ENCODE measurements at places on chromosomes 5 and 9. TPM values are rescaled to one million over a fixed set of nuclear protein-coding genes. Genes with fewer than 3 reads are reported as not detected.

DNA sequence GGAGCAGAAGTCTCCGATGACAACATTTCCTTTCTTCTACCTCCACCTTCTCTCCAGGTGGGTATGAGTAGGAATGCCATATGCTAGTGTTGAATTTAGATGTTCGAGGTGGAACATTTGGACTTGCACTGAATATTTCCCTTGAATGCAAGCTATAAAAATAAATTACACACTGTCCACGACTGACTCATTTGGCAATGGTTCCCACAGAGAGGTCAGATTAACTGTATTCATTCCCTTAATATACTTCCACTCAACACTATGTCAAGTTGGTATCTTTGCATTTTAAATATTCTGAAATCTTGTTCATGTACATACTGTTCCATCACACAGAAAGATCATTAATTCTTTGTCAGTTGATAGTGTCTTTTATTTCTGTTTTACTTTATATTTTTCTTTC lies 222.6 kb upstream of the PIK3R1 start:
- no peak for DNase-seq

DNA sequence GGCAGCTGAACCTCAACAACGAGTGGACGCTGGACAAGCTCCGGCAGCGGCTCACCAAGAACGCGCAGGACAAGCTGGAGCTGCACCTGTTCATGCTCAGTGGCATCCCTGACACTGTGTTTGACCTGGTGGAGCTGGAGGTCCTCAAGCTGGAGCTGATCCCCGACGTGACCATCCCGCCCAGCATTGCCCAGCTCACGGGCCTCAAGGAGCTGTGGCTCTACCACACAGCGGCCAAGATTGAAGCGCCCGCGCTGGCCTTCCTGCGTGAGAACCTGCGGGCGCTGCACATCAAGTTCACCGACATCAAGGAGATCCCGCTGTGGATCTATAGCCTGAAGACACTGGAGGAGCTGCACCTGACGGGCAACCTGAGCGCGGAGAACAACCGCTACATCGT lies 12.4 kb upstream of the PHYHD1 start:
- no peak for DNase-seq

- DNase-seq, result no peak
These were observed 14.8 kb downstream of the BARHL1 start for GRCh38 chr9:132597073-132597775.

DNA sequence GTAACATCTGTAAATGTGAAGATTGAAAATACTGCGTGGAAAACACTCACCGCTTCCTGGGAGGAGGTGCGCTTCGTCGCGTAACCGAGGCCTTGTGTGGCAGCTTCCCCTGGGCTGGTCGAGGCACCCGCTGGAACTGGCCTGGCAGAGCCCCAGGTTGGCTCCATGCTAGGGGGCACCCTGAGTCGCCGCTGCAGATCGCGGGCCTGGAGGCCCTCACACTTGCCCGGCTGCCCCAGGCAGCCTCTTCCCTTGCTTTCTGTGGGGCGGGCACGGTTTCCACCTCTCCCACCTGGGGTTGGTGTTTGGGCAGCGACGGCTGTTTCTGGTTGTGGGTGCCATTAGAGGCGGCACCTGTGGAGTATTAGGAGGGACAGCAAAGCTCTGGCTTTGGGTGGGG lies 852 bp downstream of the ZNF354C start:
- peak; percentile 16 for DNase-seq

GRCh38 chr5:57839437-57840079 lies 356.9 kb upstream of the ACTBL2 start:
- DNase-seq, result no peak

DNA sequence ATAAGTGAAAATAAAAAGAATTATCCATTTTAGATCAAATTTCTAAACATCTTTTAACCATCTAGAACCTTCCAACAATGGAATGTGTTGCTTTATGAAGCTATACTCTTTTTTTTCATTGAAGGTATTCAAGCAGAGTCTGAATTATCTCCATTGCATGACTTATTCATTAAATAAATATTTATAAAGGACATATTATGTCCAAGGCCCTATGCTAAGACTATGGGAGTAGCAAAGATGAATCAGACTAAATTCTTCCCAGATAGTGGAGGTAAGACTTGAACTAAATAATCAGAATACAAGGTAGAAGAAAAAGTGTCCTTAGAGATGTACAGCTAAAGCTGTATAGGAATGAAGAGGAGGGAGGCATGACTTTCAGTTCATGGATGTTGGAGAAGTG lies 215.5 kb upstream of the RGMB start:
- no peak for DNase-seq

- DNase-seq, result no peak
These were observed 67.5 kb downstream of the FANCC start for GRCh38 chr9:95249986-95250385.

- no peak for DNase-seq
These were observed 167.8 kb downstream of the DOCK2 start for GRCh38 chr5:169804861-169805260.

DNA sequence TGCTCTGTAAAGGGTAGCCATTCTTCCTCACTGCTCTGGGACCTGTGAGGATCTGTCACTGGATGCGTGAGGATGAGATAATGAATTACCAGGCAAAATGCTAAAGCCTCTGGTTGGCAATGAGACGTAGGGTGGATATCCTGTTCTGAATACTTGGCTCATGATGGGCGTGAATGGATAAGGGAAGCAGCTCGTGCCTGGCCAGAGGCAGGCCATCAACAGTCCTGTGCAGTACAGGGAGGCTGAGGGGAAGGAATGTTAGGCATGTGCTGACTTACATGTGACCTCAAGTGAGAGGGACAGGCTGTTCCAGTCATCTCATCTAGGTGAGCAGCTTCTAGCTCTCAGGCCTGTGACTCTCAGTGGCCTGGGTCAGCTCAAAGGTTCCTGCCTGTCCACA lies 172.8 kb downstream of the CARTPT start:
- no peak for DNase-seq

DNA sequence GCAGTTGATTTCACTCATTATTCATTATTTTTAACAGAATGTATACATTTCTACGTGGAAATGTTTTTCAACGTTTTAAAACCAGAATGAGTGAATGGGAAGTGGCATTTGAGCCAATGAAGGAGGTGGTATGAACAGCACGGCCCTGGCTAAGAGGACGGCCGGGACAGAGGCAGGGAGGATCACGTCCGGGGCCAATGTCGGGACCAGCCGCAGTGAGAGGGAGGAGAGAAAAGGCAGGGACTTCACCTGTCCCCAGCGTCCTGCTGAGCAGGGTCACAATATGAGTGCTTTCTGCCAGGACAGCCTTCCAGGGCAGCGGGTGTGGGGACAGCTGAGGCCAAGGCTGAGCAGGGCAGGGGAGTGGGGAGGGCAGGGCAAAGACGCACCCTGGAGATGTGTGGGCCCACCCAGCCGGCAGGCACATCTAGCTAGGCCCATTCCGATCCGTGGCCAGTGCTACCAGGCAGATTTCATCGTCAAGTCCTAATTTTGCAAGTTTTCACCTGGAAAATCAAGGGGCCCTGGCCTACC lies 148.0 kb upstream of the PHYKPL start:
- DNase-seq, result no peak

DNA sequence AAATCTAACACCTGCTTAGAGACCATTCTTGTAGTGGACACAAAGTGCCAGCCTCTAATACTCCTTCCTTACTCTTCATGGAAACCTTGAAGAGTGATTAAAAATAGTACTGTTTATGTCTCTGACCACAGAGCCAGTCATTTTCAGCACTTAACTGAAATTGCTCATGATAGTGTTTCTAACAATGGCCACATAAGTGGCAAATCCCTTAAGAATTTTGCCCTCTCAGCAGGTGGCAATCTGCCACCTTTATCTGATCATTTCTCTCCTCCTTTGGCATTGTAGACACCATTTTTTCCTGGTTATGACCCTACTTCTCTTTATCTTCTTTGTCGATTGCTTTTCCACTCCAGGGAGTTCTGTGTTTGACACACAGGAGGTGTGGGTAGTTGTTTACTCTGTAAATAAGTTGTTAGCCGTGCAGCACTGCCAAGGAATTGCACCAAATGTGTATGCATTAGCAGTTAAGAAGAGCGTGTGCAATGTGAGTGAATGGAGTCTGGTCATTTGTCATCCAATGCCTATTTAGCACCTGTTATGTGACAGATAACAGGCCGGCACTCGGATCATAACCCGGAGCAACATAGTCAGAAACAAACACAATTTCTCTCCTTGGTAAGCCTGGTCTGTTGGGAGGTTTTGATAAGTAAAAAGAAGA lies 36.8 kb upstream of the STARD4 start:
- DNase-seq, result no peak

DNA sequence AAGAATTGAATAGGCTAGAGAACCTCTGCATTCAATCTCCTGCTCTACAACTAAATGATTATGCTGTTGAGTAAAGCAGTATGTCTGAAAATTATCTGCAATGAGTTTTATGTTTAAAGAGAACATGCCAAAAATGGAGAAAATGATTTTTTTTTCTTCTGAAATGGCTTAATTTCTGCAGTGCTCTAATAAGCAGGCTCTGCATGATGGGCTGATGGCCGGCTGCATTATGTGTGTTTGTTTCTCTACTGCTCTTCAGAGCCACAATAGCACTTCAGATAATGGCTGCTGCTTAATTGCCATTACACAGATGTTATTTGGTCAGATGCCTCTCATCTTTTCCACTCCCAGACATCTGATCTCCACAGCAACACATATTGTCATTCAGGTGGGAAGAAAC lies 286.4 kb upstream of the DMAC1 start:
- no peak for DNase-seq

DNA sequence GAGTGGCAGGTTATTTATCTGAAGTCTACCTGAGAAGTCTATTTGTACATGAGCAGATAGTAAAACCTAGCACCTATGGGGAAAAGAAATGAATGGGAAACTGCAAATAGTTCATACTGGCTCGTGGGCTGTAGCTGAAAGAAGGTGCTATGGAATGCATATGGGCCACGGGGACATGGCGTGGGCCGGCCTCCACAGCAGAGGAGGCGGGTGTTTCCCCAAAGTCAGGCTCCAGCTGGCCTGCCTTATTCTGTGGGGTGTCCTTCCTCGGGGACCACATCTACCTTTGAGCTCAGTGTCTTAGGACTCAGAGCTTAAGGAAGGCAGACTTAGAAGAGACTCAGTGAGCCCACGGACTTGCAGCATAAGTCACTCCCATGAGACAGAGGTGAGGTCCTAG lies 350.5 kb upstream of the PANK3 start:
- no peak for DNase-seq

GRCh38 chr9:76880210-76880609 lies 25.7 kb downstream of the PRUNE2 start:
- DNase-seq, result no peak

- peak; percentile 74 for DNase-seq
These were observed 34.8 kb upstream of the TRIO start for GRCh38 chr5:14108170-14108996.

NEURL1B gene
- 51.1 TPM for total RNA-seq

PLEKHG4B gene
- total RNA-seq, result under 0.01 TPM
